ENCODE measurements at places on chromosomes 3 and 15.

GRCh38 chr15:90680371-90680935 is 36.7 kb upstream of the BLM start:
- DNase-seq = no peak

- no peak for DNase-seq
Measured at GRCh38 chr15:81897057-81897677, 148.7 kb downstream of the MEX3B start.

DNA sequence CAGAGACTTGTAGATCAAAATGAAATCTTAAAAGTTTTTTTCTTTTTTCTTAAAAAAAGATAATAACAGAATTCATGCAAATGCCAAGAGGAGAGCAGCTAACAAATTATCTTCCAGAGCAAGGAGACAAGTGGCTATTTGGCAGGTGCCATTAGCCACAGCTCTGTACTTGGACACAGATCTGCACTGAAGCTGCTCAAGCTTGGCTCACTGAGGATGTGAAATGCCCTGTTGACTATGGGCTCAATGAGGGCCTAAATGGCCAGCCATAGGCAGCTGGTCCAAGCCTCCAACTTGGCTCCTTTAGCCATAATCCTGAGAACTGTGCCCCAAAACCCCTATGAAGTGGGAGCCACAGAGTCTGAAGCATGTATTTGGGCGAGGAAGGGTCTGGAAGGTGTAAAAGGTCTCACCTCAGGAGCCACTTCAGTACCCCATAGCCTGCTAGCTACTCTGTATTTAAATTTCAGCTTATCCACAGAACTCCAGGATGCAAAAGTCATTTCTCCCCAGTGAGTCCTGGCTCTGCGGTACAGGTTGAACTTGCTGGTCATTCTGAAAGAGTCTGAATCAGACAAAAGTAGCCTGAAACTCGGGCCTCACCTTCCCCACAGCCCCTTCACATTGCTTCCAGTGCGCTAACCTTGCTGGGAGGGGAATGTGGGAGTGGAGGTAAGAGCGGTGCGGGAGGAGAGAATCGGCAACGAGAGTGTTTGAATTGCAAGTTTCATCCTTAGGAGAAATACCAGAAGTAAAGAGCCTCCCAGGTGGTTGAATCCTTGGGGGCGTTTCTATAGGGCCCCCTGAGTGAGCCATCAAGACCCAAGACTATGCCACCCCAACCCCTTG is 48.0 kb downstream of the ZIC4 start:
- DNase-seq = no peak

- DNase-seq = no peak
Measured at GRCh38 chr3:150970665-150971324, 1.7 kb downstream of the CLRN1 start.

DNA sequence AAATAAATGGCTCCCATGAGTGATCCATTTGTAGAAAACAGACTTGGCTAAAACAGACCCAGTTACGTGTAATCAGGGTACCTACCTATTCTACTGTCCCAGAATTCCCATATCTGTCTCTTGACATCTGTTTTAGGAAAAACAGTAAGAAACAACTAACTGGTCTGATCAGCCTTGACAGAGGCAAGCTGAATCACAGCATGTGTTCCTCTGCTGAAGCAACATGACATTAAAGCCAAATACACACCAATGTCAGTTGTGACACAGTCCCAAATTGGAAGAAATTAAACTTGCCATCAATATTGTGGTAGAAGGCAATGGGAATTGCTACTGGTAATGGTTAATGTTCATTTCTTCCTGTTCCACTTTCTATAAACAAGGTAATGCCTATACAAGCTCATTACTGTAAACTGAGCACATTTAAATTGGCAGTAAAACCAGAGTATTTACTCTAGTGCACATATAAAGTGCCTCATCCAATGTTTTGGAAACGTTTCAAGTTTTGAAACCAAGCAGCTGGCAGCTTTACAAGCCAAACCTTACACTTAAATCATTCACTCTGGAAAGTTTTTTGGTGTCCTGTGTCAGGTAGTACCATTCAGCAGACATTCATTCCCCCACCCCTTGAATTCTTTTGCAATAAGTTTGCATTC is 27.0 kb downstream of the ALDH1A2 start:
- no peak for DNase-seq

DNA sequence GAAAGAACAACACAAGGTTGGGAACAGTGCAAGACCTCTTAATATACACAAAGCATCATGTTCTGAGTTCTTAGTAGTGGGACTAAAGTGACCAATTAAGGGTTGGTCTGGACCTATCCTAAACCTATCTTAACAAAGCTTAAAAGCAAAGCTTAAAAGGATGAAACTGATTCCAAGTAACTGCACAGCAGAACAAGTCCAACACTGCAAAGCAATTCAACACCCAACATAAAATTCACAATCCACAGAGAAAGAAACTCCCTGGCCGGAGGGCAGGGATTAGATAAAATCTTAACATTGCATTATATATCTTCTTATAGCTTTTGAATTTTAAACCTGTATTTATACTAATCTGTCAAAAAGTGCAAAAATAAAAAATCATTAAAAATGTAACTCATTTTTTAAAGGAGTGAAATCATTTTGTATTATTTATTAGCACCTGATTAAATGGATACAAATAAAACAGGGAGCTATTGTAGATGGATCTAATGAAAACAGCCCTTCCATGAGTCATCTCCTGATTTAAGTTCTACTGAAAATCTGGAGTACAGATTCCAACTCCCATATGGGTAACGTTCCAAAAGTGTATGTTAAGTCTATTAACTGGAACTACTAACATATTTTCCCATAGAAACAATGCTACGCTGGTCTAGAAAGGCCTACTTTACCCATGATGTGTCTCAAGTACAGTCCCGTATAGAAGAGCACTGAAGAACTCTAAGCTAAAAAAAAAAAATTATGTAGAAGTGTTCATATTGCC is 34.9 kb downstream of the PIK3R4 start:
- DNase-seq = no peak

GRCh38 chr15:96160800-96161199 is 169.7 kb upstream of the NR2F2 start:
- DNase-seq = no peak

GRCh38 chr3:187995043-187995400 is 158.9 kb upstream of the LPP start:
- DNase-seq = no peak

Measured in neuronal stem cell (in vitro differentiated cells).